ENCODE measurements at places on chromosomes 3 and 15.

GRCh38 chr3:194001-194400, 2.6 kb upstream of the CHL1 start:
- no peak overlapping the region for H3K27ac ChIP-seq
- H3K27me3 ChIP-seq = peaks cover 22% of the 10 kb centered on the region
- DNase-seq = no peak
- no peak overlapping the region for H3K4me3 ChIP-seq
- H3K36me3 ChIP-seq = no peaks in the 10 kb centered on the region

DNA sequence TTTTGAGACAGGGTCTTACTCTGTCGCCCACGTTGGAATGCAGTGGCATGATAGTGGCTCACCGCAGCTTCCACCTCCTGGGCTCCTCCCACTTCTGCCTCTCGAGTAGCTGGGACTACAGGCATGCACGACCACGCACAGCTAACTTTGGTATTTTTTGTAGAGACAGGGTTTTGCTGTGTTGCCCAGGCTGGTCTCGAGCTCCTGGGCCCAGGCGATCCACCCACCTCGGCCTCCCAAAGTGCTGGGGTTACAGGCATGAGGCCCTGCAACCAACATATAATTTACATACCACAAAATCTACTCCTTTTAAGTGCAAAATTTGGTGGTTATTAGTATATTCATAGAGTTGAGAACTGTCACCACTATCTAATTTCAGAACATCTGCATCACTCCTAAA, 31.7 kb downstream of the CCDC14 start:
- H3K4me1 ChIP-seq = no peaks in the 10 kb centered on the region
- no peak overlapping the region for H3K4me3 ChIP-seq
- H3K36me3 ChIP-seq = peaks cover 6% of the 10 kb centered on the region
- H3K27me3 ChIP-seq = no peaks in the 10 kb centered on the region
- H3K27ac ChIP-seq = no peak overlapping the region

- no peaks in the 10 kb centered on the region for H3K27me3 ChIP-seq
- no peak overlapping the region for H3K27ac ChIP-seq
- H3K4me3 ChIP-seq = no peak overlapping the region
- no peak for DNase-seq
Measured at GRCh38 chr3:135784557-135784956, 181.0 kb upstream of the PPP2R3A start.

DNA sequence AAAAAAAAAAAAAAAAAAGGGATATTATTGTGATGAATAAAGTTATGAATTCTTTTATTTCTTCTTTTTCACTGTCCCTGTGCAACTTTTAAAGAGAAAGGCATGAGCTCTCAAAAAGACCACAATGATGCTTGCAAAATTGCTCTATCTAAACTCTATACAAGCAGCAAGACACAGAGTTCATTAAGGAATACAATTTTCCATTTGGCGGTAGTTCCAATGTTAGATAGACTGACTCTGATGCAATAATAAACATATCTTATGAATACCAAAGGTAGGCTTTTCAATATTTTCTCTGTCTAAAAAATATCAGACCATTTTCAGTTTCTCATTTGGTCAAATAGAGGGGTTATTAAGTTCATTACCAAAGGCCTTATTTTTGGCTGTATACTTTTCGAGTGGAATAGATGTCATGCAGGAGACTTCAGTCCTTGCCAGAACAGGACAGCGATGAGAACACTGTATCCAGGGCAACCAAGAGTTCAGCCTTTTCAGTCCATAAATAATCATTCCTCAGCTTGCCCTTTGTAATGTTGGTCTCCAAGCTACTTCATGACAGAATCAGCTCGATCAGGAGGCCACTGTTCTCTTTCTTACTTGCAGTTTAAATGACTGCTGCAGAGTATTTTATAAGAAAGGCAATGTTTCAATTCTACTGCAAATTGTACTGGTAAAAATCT, 162.9 kb upstream of the FAM3D start:
- H3K27me3 ChIP-seq = no peaks in the 10 kb centered on the region
- H3K4me1 ChIP-seq = no peaks in the 10 kb centered on the region
- no peak for DNase-seq
- H3K27ac ChIP-seq = no peak overlapping the region
- no peak overlapping the region for H3K4me3 ChIP-seq

DNA sequence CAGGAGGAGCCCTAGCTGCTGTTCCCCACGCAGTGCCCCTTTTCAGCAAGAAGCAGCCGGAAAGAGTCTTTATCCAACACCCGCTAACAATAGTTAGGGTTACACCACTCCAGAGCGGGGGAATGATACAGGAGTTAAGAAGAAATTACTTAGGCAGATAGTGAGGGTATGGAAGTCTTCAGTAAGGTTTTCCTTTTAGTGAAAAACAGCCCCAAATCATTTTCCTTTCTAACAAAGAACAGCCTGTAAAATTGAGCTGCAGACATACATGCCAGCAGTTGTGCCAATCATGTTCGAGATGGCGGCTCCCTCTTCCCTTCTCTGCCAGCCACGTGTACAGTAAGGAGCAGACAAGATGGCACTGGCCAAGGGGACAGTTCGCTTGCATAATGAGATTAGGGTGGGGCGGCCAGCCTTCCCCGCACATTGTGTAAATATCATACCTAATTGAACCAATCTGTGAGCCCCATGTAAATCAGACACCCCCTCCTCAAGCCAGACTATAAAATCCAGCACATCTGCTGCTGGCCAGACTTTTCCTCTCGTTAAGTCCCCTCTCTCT, 18.5 kb upstream of the SENP5 start:
- H3K27me3 ChIP-seq = no peaks in the 10 kb centered on the region
- no peaks in the 10 kb centered on the region for H3K36me3 ChIP-seq
- DNase-seq = no peak
- no peaks in the 10 kb centered on the region for H3K4me1 ChIP-seq

- no peaks in the 10 kb centered on the region for H3K4me1 ChIP-seq
- no peaks in the 10 kb centered on the region for H3K36me3 ChIP-seq
- DNase-seq = peak; percentile 39
- no peak overlapping the region for H3K27ac ChIP-seq
- no peaks in the 10 kb centered on the region for H3K27me3 ChIP-seq
Measured at GRCh38 chr15:52217186-52217585, 26.0 kb upstream of the GNB5 start.

DNA sequence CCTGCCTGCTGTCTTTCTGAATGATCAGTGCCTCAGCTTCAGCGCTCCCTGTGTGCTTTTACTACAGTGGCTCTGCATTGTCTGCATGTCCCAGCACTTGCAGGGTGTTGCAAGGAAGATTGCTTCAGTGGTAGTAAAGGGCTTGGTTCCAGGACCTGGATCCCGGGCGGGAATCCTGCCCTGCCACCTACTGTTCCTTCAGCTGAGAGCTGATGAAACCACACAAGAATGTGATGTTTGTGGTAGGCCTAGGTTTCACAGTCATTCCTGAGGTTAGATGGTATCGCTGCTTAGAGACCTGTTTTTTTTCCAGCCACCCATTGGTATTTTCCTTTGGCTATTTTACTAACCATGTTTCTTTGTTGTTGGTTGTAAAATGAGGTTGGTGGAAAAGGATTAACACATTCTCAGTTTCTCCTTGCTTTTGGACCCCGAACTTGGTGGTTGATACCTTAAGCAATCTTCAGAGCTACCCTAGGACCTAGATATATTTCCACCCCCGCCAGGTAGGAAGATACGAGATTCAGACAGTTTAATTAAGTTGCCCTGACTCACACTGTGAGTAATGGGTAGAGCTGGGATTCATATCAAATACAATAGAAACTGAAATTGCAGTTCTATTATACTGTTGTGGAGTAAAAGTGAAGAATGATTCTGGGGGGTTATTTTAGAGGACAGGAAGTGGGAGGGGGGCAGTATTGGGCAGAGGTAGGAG, 11.4 kb downstream of the GPR87 start:
- H3K4me3 ChIP-seq = no peak overlapping the region
- peak; percentile 98 for DNase-seq
- peak overlapping the region; percentile 94 for H3K27ac ChIP-seq
- peaks cover 27% of the 10 kb centered on the region for H3K4me1 ChIP-seq
- no peaks in the 10 kb centered on the region for H3K27me3 ChIP-seq

DNA sequence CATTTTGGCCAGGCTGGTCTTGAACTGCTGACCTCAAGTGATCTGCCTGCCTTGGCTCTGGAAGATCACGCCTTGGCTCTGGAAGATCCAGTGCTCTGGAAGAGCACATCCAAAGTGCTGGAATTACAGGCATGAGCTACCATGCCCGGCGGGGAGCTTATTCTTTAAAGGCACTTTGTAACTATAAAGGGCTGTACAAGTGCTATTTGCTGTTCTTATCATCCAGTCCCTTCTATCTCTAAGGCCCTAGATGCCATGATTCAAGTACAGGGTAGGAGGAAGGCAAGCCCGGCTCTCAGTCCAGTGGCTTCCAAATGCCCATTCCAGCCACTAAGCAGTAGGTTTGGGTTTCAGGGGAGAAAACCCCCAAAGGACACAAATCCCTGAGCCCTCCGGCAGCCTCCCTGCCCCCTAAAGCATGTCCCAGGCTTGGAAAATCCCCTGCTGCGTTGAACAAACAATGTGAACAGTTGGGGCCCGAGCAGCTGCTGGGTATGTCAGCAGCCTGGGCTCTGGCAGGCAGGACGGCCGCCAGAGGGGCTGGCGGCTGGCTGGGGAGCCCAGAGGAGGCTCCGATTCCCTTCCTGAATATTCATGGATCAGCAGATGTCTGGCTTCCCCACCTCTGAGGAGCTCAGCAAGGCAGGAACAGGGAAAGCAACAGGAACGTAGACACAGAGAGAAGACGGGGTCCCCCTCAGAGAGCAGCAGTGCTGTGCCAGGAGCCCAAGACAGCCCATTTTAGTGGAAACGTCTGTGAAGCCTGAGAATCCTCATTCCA, 7.7 kb downstream of the IGDCC4 start:
- no peaks in the 10 kb centered on the region for H3K27me3 ChIP-seq
- H3K4me3 ChIP-seq = no peak overlapping the region
- DNase-seq = no peak
- no peak overlapping the region for H3K27ac ChIP-seq
- no peaks in the 10 kb centered on the region for H3K36me3 ChIP-seq

DNA sequence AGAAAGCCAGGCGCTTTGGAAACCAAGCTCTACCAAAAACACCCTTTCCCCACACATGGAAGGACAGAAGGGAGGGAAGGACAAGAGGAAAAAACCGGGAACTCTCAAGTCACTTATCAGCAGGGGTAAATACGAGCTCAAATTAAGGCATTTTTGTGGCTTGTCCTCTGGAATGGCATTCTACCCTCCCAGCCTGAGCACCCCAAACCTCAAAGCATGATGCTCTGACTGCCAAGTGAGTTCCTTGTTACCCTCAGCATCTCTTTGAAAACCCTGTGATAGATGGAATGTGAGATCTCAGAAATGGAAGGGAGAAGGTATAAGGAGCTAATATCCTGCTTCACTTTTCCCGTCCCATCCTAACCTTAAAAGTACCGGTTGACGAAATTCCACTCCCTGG, 8.1 kb upstream of the CSPG5 start:
- no peaks in the 10 kb centered on the region for H3K27me3 ChIP-seq
- H3K4me3 ChIP-seq = no peak overlapping the region
- H3K36me3 ChIP-seq = peaks cover 14% of the 10 kb centered on the region
- no peak for DNase-seq

DNA sequence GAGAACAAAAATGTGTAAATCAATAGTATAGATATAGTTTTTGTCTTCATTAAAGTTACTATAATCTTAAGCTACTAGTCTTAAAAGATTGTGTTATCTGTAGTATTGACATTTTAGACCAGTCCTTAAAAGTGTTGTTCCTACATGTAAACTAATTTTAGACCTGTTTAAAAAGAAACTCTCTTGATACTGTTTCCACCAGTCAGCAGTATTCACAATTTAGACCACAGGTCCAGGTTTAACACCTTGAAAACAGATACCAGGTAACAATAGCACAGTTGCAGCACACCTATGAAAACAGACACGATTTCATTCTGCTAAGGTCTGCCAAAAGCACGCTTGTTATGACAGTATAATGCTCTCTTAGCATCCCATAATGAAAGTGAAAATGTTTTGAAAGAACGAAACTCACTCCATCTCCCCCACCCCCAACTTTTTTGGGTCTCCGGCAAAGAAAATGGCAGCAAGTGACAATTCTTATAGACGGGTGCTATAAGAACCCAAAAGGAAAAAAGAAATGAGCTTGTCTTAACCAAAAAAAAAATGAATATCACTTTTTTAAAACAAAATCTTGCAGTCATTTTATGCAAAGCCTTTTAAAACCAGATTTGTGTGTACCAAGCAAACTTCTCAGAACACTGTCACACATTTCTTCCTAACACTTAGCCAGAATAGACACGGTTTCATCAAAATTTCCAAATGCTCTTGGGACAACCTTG, 1.6 kb downstream of the EIF4E3 start:
- no peak for DNase-seq
- H3K36me3 ChIP-seq = no peaks in the 10 kb centered on the region
- peaks cover 18% of the 10 kb centered on the region for H3K27me3 ChIP-seq
- H3K27ac ChIP-seq = no peak overlapping the region

DNA sequence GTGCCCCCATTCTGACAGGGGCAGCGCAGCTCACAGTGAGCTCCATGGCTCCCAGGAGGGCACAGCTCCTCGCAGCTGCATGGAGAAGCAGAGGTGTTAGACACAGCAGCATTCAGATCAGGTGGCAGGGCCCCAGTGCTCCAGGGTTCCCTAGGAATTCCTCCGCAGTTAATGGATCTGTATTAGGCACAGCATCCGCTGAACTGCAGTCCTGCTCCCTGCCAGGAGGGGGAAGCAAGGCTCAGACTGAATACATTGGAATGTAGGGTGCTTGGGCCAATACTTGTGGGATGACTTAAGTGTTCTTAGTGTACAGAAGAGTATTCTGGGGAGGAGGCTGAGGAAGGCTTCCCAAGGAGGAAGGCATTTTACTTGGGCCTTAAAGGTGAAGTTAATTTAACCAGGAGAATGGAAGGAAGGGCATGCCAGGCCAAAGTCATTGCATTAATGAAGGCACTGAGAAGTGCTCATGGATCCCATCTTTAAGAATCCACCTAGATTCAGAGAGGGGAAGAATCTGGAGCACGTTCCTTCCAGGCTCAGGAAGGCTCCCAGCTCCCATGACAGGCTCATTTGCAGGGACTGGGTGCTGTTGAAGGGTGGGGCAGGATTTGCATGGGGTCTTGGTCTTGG, 111.6 kb downstream of the RAB11A start:
- no peak overlapping the region for H3K27ac ChIP-seq
- DNase-seq = no peak
- H3K27me3 ChIP-seq = no peaks in the 10 kb centered on the region
- no peak overlapping the region for H3K4me3 ChIP-seq
- peaks cover 4% of the 10 kb centered on the region for H3K4me1 ChIP-seq

DNA sequence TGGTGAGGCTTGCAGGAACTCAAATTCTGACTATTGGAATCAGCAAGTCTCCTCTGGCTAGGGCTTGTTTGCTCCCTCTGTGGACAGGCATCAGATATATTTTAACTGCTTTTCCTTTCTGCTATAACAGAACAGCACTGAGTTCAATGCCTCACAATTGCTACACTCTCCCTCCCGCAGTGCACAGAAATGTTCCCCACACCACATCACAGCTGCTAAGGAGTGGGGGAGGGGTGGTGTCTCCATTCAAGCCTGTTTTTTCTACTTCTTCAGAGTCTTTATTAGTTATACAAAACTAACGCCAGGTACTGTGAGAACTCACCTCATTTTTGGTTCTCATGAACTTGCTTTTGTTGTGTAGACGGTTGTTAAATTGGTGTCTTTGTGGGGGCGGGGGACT, 68.5 kb downstream of the BCHE start:
- H3K36me3 ChIP-seq = no peaks in the 10 kb centered on the region
- H3K27me3 ChIP-seq = no peaks in the 10 kb centered on the region
- no peak overlapping the region for H3K27ac ChIP-seq
- no peaks in the 10 kb centered on the region for H3K4me1 ChIP-seq
- no peak overlapping the region for H3K4me3 ChIP-seq

GRCh38 chr3:178658694-178659325, 122.6 kb downstream of the KCNMB2 start:
- H3K4me3 ChIP-seq = no peak overlapping the region
- peaks cover under 1% of the 10 kb centered on the region for H3K4me1 ChIP-seq
- peak; percentile 67 for DNase-seq
- H3K36me3 ChIP-seq = no peaks in the 10 kb centered on the region
- no peaks in the 10 kb centered on the region for H3K27me3 ChIP-seq
- no peak overlapping the region for H3K27ac ChIP-seq
